ENCODE measurements at places on chromosomes 11 and 22.
A peak's percentile ranks its signal among the peaks of the same experiment; 100 is the strongest.

GRCh38 chr11:898143-898511 lies 12.5 kb downstream of the CHID1 start:
- no peak for DNase-seq

DNA sequence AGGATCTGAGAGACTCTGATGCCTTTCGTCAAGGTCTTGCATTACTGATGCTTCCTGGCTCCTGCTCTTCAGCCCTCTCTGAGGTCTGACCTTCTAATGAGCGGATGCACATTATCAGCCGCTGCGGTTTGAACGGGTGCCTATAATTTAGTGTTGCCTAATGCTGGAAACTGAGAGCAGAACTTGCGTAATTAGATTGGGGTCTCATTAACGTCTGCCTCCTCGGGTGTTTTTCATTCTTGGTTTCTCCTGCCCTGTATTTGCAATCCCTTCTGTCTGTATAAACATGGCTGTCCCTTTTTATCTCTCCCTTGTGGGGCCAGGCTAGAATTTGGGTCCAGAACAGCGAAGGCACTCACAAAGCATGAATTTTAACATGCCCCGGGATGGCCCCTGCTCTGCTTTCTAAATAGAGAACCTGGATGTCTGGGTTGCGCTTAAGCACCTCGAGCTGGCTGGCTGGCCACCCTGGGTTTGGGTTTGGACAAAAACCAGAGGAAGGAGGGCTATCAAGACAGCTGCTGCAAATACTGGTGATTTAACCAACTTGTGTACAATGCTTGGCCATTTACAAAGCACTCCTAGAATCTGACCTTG lies 118.6 kb downstream of the TIMP3 start:
- no peak for DNase-seq

DNA sequence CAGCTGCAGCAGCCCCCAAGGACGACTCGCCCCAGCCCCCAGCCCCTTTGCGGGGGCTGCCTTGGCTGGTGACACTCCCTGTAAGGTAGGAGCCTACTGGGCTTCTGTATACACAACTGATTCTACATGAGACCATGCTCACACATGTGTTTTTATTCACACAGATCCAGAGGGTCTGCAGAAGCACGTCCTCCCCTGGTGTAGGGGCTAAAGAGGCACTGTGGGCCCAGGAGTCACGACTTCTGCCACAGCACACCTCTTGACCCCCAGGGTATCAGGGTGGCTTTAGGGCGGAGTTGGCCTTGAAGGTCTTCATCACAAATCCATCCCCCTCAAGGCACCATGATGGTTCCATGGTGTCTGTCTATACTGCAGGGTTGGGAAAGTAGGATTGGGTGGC lies 931.2 kb downstream of the TBC1D22A start:
- no peak for DNase-seq

DNA sequence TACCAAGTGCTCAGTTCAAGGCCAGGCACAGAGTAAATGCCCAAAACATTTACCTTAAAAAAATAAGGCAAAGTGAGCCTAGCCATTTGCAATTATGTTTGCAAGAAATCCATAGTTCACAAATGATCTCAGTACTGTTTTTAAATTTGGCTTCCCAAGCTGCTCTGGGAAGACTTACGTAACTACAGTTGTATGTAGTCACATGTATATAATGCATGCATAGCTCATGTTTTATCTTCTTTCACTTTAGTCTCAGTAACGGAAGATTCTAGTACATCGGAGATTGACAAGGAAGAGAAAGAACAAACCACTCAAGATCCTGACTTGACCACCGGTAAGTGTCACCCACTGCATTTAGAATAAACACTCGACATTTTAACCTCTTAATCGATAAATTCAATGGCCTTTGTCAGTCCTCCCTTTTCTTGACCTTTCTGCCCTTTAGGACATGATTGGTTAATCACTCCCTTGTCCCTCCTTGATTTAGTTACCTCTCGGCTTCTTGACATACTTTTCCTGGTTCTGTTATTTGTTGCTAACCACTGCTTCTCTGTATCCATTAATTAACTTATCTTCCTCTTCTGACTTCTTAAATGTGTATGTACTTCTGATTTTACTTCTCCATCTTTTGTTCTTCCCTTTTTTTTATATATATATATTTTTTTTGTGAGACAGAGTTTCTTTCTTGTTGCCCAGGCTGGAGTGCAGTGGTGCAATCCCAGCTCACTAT lies 18.0 kb upstream of the JHY start:
- DNase-seq: no peak

DNA sequence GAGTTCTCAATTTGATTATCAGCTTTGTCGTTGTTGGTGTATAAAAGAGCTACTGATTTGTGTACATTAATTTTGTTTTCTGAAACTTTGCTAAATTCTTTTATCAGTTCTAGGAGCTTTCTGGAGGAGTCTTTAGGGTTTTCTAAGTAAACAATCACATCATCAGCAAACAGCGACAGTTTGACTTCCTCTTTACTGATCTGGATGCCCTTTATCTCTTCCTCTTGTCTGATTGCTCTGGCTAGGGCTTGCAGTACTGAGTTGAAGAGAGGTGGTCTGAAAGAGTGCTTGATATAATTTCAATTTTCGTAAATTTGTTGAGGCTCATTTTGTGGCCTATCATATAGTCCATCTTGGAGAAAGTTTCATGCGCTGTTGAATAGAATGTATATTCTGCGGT lies 213.0 kb downstream of the DLG2 start:
- DNase-seq: no peak

GRCh38 chr11:32840587-32840986 lies 10.9 kb downstream of the PRRG4 start:
- DNase-seq: no peak

- DNase-seq: no peak
Observed at GRCh38 chr11:133992121-133992520, 35.4 kb upstream of the IGSF9B start.

GRCh38 chr11:10856689-10857458 lies 979 bp downstream of the ZBED5 start:
- DNase-seq: peak; percentile 63

DNA sequence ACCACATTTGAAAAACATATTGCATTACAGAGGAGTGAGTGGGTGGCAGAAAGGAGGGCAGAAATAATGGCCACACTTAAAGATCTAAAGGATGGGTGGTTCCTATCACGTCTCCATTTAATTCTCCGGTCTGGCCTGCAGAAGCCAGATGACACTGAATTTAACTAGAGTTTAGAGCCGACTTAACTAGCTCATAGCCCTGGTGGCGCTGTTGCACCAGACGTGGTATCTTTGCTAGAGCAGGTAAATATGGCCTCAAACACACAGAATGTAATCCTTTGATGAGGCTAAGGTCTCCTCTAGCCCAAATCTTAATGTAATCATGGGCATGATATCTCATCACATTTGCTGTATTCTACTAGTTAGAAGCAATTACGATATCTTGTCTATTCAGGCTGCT lies 51.5 kb upstream of the GAL start:
- DNase-seq: peak; percentile 13

GRCh38 chr11:126488591-126489370 lies 133.3 kb downstream of the ST3GAL4 start:
- no peak for DNase-seq

GRCh38 chr22:48632646-48633246 lies 1194.9 kb downstream of the BRD1 start:
- no peak for DNase-seq

DNA sequence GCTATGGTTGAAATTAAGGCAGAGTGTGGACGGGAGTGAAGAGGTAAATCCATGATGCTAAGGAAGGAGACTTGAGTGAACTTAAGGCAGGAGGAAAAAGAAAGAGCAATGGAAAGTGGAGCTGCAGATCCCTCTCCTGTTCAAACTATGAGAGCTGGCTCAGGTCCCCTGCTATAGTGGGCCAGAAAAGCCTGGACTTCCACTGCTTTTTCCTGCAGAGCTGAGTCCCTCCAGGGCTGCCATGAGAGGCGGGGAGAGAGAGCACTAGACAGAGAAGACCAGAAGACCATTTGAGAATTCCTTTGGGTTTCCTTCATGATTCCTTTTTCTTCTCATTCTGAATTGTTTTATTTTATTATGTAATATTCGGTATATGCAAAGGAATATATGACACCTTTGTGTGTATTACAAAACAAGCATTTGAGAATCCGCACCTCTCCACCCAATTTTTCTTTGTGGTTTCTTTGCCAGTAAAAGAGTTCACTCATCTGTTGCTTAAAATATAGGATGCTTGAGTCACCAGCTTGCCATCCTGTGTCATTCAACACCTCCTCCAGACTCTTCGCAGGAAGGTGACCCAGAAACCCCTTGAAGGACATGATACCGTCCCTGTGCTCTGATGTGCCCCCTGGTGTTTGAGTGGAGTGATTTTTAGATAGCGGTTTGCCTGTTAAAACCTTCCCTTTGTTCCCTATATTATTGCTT lies 24.4 kb downstream of the SREBF2 start:
- DNase-seq: no peak

- DNase-seq: no peak
Observed at GRCh38 chr11:29353833-29354232, 663.0 kb downstream of the KCNA4 start.

DNA sequence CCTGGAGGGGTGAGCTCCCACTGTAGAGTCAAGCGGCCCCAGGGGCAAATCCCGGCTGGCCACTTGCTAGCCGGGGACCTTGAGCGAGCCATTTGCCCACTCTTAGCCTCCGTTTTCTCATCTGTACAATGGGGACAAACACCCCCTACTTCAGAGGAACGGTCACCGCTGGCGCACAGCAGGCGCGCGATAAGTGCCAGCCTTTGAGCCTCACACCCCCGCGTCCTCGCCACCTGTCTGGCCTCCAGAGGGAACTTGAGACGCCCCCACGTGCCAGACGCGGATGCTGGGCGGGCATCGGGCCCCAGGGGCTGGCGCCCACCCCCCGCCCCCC lies 72.6 kb upstream of the TCF20 start:
- no peak for DNase-seq

GRCh38 chr11:99199341-99199740 lies 178.6 kb downstream of the CNTN5 start:
- no peak for DNase-seq

GRCh38 chr11:16512899-16513241 lies 156.5 kb upstream of the SOX6 start:
- no peak for DNase-seq

DNA sequence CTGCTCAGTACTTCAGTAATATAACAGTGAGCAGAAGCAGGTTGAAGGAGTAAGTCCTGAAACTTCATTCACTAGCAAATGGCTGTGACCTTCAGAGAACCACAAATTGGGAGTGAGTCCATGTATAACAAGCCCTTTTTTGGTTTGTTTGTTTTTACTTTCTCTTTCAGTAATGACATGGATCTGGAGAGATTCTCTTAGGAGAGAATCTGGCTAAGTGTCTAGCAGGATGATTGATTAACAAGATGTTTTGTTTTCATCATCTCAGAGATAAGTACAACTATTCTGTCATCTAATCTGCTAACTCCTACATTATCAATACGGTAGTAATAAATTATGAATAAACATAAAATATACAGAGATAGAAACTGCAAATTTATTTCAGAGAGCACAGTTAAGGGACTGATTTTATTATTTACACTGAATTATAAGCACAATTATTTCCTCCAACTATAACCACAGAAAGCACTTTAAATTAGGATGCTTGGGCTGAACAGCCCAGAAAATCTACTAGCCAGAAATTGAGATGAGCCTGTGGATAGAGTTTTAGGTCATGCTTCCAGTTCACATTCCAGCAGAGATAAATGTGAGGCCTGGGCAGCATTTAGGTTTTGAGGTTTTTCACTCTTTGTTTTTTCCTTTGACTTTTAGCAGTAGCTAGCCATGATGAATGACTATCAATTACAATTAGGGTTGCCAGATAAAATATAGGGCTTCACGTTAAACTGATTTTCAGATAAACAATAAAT lies 429.3 kb upstream of the FAT3 start:
- peak; percentile 25 for DNase-seq

GRCh38 chr11:120219232-120219937 lies 8.6 kb downstream of the OAF start:
- no peak for DNase-seq

- no peak for DNase-seq
Observed at GRCh38 chr11:34508524-34508923, 5.1 kb downstream of the ELF5 start.

- no peak for DNase-seq
Observed at GRCh38 chr11:33179348-33179803, 18.1 kb upstream of the CSTF3 start.

DNA sequence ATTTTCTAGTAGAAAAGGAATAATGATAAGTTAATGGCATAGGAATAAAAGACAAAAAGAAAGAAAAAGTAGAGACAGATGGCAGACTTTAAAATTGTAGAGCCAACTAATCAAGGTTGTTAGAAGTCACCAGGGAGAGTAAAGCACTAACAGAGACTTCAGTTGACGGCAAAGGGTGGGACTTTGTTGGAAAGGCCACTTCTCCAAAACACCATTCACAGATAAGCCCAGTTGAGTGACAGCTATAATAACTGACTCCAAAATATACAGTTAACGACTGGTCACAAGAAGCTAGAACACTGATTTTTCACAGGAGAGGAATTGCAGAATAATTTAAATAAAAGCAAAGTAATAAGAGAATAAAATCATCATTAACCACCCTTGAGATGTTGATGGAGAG lies 16.0 kb upstream of the SOX6 start:
- no peak for DNase-seq

DNA sequence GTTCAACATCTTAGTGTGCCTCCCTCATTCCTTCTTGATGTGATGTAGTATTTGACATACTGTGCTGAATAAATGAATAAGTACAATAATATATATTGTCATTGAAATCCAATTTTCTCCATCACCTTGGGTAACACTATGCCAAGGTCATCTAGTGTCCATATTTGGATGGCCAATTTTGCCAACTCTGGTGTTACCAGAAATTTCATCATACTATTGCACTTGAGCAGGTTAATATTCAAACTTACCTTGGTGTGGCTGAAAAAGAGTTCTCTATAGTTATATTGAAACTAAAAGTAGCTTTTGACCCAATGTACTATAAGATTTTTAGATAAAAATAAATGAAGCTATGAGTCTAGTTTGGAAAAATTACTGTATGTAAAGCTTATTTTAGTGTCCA lies 98.2 kb upstream of the SLC6A5 start:
- DNase-seq: no peak

DNA sequence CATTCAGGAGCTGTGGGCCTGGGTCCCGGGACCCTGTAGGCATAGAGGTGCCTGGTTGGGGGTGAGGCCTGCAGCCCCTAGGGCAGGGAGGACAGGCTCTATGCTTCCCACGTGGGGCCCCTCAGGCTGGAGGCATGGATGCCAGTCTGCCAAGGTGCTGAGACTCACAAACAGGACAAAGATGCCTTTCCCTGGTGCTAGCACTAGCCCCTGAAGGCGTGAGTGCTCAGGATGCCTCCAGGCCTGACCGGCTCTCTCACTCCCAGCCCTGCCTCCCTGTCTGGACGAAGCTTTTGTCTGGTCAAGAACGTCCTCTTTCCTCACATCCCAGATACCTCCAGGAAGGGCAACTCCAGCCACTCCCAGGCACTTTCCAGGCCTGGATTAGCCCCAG lies 2.1 kb downstream of the CDC42BPG start:
- DNase-seq: no peak

- peak; percentile 30 for DNase-seq
Observed at GRCh38 chr11:112724496-112724790, 236.8 kb upstream of the NCAM1 start.

DNA sequence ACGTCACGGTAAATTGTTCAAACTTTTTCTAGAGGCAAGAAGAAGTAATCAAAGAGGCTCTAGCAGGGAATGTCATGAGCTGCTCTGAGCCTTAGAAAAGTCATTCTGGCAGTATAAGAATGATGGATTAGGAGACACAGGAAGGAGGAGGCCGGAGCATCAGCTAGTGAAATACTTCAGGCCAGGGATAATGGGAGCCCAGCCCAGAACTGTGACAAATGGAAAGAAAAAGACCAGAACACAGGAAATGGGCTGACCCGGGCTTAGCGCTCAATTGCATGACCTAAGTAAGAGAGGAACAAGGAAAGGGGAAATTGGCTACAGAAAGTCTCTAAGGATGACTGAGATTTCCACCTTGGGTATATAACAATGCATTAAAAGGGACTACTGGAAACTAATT lies 108.6 kb downstream of the LARGE1 start:
- no peak for DNase-seq
